ENCODE measurements at places on chromosomes 4 and X.

DNA sequence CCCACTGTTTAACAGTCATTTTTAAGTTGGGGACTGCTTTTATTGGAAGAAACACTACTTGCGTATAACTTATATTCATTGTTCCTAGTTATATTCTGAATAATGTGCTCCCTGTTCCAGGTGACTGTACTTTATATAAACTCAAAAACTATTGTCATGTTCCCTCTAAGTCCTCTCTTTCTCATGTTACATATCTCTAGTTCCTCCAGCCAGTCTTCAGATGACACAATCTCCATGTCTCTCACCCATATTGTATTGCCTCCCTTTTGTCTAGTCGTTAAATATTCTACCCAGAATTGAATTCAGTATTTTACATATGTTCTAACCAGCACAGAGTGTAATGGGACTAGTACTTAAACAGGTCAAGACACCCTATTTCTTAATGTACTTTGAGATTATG is 5.3 kb downstream of the VAMP7 start:
- no peak for DNase-seq

- DNase-seq, result no peak
These were observed 18.0 kb upstream of the MND1 start for GRCh38 chr4:153326513-153326912.

DNA sequence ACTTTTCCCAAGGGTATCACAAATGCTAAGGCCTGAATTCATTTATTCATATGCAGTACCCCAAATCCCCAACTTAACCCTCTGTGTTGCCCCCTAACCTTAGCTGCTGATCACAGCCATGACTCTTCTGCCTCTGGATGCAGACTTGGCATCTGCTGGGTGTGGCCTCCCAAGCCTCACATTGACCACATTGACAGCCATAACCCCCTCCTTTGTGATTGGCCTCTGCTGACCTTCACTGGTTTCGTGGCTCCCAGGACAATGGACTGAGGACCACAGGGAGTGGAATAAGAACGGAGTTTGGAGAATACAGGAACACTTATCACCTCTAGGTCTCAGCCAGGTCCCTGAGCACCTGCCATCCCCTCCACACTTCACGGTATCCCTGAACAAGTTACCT is 123.6 kb upstream of the CPEB2 start:
- DNase-seq, result no peak

GRCh38 chr4:56305390-56305789 is 81.9 kb downstream of the AASDH start:
- no peak for DNase-seq

GRCh38 chr4:38062088-38062775 is 102.0 kb downstream of the PTTG2 start:
- DNase-seq, result peak; percentile 27

DNA sequence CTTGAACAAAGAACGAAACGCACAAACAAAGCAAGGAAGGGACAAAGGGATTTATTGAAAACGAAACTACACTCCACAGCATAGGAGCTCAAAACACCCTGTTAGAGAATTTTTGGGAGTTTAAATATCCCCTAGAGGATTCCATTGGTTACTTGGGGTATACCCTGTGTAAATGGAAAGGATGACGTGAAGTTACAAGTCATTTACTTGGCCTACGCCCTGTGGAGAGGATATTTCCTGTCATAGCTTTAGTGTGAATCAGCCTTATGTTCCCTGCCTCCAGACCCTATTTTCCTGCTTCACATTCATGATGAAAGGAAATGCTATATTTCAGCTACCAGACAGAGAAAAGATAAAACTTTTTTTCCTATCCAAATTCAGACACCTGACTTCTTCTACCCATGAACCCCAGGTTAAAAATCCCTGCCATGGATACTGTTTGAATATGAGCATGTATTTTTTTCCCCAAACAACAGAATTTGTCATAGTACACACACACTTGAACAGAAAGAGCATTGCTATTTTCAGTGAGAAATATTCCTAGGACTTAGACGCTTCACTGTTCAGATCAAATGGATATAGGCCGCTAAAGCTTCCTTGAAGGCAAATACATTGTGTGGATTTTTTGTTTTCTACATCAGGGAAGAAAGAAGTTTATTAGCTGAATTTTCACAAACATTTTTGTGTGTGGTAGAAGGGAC is 20.4 kb downstream of the PIN4 start:
- DNase-seq, result no peak

DNA sequence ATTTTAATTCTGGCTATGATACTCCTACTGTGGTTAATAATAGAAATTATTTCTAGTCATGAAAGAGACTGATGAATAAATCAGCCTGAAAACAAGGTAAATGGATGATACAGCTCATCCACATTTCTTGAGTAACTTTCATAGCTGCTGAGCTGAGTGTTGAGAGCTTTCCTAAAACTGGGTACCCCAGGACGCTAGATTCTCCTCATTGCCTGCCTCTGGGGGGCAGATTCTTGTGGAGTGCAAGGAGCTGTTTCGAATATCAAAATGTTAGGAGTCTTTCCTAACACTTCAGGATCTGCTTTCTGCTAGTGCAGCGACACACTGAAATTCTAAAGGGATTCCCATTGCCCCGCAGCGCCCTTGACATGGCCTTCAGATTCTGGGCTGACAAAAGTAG is 2.1 kb downstream of the MND1 start:
- no peak for DNase-seq

DNA sequence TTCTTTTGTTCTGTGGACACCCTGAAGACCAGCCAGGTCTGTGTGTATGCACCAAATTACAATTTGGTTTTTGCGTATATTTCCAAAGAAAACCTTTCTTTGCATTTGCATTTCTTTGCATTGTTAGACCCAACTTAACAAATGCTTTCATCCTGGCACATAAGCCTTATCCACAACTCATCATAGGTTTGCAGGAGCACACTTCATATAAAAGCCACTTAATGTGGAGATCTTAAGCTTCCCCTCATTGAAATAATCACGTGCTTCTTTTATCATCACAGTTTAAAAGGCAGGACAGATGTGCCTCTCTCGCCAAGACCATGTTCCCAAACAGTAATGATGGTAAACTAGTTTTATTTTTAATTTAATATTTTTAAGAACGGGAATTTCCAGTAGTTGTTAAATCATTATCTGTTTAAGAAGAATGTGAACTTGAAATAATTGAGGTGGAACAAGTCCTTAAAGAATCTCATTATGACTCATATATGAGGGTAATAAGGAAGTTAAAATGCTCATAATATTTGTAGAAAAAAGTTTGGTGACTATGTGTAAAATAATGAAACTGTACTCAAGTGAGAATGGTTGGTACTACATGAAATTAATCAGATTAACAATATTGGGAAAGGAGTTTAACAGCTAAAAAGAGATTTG is 65.5 kb downstream of the GLRA3 start:
- DNase-seq, result no peak

GRCh38 chr4:61750810-61751209 is 550.7 kb downstream of the ADGRL3 start:
- no peak for DNase-seq

- DNase-seq, result no peak
These were observed 153.7 kb downstream of the VEGFC start for GRCh38 chr4:176638992-176639391.

Measured in amygdala (tissue), 56 donors.